NCI-H187 (cell line): ENCODE measurements at places on chromosomes 1 and 21.

DNA sequence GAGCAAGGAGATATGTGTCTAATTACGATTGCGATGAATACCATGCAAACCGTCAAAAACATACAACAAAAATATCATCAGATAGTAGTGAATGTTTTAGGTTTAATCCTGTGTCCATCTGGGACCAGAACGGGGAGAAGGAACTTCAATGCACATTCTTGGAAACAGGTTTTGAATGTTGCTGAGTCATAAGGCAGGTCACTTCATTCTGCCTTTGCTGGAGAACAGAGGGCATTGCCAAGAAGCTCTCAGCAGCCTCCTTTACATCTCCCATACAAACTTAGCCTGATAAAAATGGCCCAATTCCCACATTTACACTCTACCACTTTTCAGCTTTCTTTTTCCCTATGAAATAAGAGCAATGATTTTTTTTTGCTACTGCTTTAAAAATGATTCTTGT is 78.0 kb upstream of the KCNJ6 start:
- DNase-seq, result no peak

- no peak for DNase-seq
Measured at GRCh38 chr1:218547957-218548730, 203.0 kb downstream of the TGFB2 start.

- no peak for DNase-seq
Measured at GRCh38 chr21:17002594-17003257, 510.1 kb upstream of the CXADR start.

GRCh38 chr1:112389689-112390088 is 6.3 kb upstream of the CTTNBP2NL start:
- no peak for DNase-seq

- no peak for DNase-seq
Measured at GRCh38 chr1:172845371-172845770, 186.5 kb downstream of the FASLG start.

DNA sequence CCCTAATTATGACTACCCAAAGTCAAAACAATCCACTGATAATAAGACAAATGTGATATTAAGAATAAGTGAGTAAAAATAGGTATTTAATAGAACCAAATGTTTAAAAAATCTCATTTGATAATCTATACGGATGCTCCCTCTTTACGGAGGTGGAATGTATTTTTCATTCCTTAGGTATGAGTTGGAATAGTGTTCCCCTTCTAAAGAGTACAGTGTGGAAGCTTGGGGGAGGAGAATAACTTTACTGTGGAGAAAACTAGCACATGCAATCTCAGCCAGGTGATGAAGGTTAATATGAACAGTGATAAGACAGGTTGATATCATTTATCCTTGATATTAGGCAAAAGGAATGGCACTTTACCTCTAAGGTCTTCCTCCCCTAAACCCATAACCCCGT is 74.6 kb downstream of the GPR88 start:
- DNase-seq, result no peak

DNA sequence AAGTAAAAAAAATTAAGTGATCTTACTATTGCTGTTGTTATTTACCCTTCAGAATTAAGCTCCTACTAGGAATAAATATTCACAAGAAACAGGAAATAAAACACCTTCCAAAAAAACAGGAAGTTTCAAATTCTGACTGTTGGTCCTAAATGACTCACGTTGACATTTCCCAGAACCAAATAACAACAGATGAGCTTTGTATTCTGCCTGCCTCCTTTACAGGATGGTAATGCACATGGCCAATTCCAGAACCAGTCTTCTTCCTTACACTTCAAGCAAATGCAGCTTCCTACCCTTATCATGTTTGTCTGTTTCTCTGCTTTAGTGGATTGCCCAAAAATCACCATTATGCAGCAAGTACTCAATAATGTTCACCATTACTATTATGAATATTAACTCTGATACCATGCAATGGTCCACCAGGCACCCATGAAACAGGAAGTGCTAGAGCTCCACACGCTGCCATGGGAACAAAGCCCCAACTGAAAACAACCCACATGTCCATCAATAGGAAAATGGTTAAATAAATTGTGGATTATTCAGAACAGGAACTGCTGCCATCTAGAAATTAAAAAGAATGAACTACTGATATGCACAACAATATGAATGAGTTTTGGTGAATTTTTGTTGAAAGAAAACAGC is 8.9 kb downstream of the CASP9 start:
- no peak for DNase-seq
